ENCODE measurements at places on chromosomes 7 and 10.

DNA sequence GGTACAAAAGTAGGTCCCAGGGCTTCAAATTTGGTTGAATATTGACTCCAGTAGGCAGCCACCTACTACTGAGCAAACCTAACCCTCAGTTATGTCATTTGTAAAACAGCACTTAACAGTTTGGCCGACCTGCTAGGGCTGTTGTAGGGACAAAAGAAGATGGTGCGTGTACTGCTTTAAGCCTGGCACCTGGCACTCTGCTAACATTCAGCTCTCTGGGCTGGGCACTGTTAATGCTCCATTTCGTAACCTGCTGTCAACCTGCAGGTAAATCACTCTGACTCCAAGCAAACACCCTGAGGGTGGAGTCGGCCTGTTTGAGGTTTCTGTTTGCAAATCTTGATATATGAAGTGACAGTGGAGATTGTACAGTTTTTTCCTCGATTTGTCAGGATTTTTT is 7.2 kb downstream of the ZKSCAN1 start:
- DNase-seq: no peak

DNA sequence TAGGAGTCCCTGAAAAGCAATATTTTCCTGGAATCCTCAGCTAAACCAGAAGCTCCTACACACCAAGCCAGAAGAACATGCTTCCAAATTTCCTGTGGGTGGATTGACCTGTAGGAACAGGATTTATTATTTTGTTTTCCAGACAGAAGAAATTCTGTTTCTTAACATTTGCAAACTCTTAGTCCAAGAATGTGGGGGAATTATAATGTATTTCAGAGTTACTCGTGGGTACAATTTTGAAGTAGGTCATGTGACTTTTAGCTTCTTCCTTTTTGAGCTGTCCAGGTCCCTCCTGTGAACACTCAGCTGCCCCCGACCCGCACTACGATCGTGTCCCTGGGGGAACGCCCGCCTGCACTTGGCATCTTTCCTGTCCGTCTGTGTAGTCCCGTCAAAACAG is 27.7 kb upstream of the VIPR2 start:
- DNase-seq: no peak

DNA sequence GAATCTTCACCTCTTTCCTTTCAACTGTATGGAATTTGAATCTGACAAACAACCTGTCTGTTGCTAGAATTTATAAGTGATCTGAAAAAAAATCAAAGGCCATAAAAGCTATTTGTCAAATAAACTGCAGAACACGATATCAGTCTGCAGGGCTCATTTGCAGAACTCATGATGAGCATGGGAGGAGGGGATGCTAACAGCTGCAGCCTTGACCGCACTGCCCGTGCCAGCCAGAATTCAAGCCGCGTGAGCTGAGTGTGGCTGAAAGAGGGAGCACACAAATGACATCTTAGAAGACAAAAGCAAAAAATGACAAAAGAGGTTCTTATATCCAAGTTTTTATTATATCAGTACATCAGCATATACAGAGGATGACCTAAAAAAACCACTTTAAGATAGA is 15.7 kb downstream of the LRRTM3 start:
- DNase-seq: no peak

GRCh38 chr7:16727736-16728135 is 25.8 kb upstream of the TSPAN13 start:
- no peak for DNase-seq

- no peak for DNase-seq
Measured at GRCh38 chr7:158802535-158803366, 26.6 kb downstream of the ESYT2 start.

DNA sequence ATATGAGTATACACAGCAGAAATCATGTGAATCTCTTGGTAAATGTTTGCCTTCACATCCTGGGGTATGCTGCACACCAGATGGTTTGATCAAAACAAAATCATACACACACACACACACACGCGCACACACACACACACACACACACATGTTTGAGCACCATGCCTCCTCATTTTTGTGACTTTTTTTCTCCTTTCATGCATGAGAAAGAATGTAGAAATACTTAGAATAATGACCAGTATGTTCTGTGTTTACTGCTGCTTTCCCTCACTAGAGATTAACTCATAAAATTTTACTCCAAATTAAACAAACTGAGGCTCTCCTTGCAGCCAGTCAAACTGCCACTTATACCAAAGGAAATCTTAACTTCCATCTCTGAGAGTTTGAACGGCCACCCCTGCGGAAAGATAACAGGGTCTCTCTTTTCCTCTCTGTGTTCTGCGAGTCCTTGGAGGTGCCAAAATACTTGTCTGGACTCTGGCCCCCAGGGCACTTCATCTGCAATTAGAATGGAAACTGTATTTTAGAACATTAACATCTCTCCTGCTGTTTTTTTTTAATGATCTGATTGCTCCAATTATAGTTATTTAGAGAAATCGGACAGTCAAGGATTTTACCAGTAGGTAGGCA is 320.8 kb upstream of the NFE2L3 start:
- DNase-seq: no peak

- DNase-seq: no peak
Measured at GRCh38 chr7:126541406-126541805, 711.3 kb downstream of the GRM8 start.

DNA sequence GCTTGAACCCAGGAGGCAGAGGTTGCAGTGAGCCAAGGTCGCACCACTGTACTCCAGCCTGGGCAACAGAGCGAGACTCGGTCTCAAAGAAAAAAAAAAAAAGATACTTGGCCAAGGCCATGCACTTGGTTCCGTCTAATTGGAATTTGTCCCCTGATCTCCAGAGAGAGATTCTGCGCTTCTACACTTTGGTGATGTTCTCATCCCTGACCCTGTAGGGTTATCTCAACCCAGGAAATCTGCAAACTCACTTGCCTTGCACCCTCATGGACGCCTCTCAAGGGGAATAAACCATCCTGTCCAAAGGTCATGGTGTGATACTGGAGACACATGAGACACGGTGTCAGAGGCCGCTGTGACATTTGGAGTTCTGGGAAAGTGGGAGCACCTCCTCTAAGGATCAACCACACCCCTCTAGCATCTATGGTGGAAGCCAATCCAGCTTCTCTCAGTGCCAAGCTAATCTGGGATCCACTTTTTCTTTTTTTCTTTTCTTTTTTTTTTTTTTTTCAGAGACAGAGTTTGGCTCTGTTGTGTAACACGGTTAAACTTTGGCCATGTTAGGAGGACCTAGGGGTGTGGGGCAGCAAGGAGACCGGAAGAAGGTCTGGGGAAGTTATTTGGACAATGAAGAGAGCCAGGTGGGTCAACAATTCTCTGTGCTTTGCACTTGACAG is 7.8 kb upstream of the POR start:
- no peak for DNase-seq

- DNase-seq: no peak
Measured at GRCh38 chr10:62183857-62184795, 84.5 kb downstream of the RTKN2 start.

GRCh38 chr7:97601931-97602457 is 129.9 kb upstream of the TAC1 start:
- no peak for DNase-seq

- DNase-seq: no peak
Measured at GRCh38 chr7:25619963-25620799, 391.9 kb upstream of the NPVF start.

DNA sequence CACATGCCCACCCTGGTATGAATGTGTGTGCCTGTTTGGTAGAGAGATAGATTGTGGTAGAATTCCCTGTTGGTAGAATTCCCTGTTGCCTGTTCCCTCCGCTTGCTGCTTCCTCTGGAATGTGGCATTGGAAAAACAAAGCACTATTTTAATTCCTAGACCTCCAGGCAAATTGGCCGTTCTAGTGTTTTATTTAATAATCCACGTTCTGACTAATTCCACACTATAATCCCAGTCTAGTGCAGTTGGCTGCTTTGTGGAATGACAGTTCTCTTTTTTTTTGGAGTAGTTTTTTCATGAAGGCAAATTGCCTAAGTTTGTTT is 2.0 kb downstream of the HECW1 start:
- DNase-seq: no peak

- no peak for DNase-seq
Measured at GRCh38 chr7:122136639-122137245, 7.3 kb downstream of the AASS start.

DNA sequence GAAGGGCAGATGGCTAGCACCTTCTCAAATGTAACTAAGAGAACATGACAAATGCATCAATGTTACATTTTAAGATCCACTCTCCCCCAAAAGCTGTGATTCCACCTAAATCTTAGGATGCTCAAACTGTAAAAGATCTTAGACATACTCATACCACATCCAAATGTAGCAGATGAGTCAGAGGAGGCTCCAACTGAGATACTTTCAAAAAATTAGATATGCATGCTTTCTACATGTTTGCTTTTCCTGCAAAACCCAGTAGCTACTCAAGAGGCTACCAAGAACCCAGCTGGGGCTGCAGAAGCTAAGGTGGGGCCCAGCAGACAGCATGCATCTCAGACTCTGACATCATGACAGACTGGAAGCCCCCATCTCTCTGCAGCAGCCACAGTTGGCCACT is 31.4 kb upstream of the FRMD4A start:
- DNase-seq: no peak

- DNase-seq: no peak
Measured at GRCh38 chr10:131691481-131692090, 209.2 kb upstream of the PPP2R2D start.

DNA sequence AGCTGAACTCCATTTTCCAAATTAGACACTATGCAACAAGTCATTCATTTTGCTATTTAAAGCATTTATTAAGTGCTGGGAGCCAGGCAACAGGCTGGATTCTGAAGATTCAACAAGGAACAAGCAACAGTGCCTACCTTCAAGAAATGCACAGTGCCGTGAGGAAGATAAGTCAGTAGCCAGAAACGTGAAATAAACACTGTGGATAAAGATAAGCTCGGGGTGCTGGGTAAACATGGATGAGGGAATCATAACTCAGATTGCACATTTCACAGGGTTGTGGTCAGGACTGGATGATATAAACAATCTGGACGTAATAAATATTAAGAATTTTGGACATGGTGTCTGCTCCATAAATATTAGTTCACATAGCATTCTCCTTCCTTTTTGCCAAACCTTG is 259.3 kb downstream of the SFMBT2 start:
- no peak for DNase-seq

DNA sequence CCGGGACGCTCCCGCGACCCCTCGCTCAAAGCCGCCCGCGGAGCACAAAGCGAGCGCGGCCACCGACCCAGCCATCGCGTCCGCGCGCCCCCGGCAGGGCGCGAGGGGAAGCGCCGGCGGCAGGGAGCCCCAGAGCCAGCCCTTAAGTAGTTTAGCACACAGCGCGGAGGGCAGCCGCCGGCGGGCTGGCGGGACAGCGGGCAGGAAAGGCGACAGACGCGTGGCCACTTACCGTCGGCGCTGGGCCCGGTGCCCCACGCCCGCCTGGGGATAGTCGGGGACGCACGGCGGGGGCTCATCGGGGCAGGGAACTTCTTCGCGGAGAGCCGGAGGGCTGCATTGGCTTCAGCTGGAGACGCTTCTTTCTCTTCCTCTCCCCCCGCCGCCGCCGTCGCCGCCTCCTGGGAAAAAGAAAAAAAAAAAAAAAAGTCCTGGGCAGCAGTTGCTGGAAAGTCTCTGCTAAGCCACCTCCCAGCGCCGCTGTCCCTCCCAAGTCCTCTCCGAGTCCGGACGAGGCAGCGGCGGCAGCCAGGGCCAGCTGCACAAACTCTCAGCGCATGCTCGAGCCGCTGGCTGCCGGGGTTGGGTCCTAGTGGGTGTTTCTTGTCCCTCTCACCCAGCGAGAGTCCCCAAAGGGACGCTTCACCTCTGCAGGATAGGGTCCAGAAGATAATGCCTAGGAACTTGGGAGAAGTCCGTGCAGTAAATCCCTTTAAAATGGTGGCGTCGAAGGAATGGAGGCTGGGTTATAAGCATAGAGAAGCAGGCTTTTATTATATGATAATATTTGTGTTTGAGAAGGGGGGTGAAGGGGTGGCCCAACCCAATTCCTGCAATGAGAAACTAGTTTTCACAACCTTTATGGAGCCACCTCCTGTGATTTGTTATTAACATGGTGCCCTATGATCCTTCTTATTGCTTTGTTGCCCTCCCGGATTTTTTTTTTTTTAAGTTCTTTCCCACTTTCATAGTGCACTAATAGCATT is at the start of gene TSPAN12:
Gene TSPAN12, minus strand, starts transcription at position 557 of the 986 bp plus-strand sequence. CDS start 1,381 bp downstream, outside the sequence.
- peak; percentile 34 for DNase-seq

DNA sequence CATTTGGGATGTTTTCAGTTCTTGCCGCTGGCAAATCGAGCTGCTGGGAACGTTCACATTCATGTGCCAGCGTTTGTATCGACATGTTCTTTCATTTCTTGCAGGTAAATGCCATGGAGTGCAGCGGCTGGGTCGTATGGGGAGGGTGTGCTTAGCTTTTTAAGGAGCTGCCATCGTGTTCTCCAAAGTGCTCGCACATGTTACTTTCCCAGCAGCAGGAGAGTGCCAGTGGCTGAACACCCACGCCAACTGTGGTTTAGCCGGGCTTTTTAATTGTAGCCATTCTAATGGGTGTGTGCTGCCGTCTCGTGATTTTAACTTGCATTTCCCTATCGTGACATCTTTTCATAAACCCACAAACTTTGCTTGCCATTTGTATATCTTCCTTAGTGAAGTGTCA is 11.6 kb upstream of the BNIP3 start:
- DNase-seq: no peak

GRCh38 chr7:3138997-3139396 is 95.3 kb upstream of the CARD11 start:
- no peak for DNase-seq

GRCh38 chr7:1678081-1678543 is 8.0 kb downstream of the ELFN1 start:
- DNase-seq: no peak

DNA sequence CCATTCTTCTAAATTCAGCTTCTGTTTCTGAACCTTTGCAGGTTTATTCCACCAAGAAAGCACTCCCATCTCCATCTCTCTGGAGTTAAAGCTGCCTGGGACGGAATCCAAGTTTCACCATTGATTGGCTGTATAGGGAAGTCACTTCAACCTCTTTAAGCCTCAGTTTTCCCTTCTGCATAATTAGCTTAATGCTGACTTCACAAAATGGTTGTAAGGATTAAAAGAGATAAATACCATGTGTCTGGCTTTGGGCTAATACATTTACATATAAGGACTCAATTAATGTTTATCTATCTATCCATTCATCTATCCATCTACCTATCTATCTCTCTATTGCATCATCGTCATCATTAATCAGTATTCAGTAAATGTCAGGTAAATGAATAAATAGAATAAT is 629.6 kb upstream of the MGMT start:
- DNase-seq: no peak

- DNase-seq: no peak
Measured at GRCh38 chr7:40749877-40750276, 615.1 kb downstream of the SUGCT start.

- DNase-seq: no peak
Measured at GRCh38 chr10:70943249-70943648, 54.9 kb upstream of the PCBD1 start.

DNA sequence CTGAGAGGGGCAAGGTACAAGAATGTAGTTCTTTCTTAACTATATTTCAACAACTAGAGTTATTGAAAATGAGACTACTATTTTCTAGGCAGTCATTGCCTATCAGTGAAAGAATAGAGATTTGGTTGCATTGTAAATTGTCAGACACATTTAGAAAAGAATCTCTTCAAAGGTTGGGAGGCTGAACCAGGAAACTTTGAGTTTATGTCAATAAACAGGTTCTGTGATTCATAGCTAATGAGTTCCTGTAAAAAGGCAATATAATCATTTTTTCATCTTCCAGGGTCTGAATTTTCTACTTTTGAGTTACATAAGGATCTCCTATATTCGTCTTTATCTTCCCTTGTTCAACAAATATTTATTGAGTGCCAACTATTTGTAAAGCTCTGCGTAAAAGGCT is 47.1 kb downstream of the MAGI2 start:
- DNase-seq: no peak

All from activated CD8-positive, alpha-beta memory T cell treated with anti-CD3 and anti-CD28 coated beads, Interleukin-2, amount 50 U/mL, for 4 hours (primary cell).